ENCODE measurements at places on chromosomes 16 and 17.

DNA sequence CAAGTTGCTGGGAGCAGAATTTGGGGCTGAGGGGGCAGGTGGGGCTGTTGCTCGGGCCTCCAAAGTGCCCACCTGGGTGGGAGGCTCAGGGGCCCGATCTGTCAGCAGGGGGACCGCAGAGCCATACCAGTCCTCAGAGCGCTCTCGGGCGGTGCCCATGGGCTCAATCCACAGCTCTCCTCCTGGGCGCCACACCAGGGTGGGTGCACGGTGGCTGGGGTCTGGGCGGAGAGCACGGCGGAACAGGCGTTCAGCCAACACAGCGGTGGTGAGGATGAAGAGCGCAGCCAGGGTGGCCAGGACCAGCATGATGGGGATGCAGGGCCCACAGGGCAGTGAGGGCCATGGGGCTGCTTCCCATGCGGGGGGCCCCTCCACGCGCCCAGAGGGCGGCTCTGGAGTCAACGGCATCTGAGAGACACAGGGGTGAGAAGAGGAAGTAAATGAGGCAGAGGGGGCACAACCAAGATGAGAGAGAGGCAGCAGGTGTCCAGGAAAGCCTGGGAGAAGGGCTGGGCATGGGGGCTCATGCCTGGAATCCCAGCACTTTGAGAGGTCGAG lies 1.2 kb downstream of the C16orf54 start:
- no peak for DNase-seq

DNA sequence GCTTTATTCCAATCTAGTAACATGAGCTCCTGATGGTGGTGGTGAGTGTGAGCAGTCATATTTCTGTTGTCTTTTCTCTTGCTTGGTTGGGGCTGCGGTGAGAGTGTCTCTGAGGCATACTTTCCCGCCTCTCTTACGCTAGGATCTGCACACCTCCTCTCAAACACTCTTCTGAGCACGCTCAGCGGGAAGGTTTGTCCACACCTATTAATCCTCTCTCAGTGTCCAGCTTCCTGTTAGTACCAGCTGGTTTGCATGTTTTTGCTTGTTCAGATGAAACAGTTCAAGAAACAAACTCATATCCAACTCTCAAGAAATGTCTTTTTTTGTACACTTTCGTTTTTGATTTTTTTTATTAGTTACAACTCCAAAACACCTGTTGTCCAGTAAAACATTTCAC lies 89.5 kb downstream of the CCDC182 start:
- DNase-seq, result no peak

DNA sequence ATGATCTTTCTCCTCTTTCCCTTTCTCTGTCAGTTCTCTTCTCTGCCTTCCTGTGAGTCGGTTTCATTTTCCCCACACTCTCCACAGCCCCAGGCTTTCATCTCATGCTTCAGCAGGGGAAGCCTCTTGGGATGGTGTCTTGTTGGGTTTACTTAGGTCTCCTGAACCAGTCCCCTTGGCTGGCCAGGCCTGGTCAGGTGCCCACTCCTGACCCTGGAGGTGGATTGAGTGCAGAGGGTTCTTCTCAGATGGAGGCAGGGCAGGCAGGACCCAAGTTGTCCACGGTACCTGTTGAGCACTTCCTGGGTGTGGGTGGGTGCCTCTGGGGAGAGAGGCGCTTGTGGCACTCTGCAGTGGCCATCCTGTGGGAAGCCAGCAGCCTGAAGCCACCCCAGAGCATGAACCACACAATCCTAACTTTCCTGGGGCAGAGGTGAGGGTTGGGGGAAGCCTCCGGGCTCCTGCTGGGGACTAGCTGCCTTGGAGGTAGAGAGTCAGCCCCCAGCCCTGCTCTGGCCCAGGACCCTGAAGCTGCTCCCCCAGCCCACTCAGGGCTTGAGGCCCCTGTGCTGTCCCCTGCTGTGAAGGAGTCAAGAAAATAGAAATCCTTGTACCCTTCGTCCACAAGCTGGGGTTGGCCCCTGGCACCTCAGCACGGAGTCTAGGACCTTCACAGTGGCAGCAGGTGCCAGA lies 2.0 kb upstream of the RAP1GAP2 start:
- no peak for DNase-seq

DNA sequence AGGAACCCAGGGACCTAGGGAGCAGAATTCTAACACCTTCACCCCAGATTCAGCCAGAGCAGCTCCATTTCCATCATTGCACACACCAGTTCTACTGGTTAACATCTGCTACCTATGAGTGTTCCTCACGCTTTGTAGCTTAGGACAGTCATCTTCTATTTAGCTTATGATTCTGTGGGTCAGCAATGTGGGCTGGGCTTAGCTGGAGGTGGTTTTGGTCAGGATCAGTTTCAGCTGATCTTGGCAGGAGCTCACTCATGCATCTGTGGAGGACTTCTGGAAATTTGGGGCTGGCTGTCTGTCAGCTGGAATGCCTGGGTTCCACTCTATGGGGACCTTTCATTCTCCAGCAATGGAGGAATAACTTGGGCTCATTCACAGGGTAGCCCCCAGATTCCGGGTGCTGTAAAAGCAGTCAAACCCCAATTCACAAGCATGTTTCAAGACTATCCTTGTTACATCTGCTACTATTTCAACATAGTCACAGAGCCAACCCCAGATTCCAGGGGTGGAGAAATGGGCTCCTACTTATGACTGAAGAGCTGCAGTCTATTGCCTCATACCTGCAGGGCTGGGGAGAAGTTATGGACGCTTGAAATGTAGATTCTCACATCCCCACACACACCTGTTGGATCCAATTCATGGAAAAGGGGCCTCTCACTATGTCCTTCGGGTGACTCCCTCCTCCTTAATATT lies 3.4 kb upstream of the HP start:
- no peak for DNase-seq

DNA sequence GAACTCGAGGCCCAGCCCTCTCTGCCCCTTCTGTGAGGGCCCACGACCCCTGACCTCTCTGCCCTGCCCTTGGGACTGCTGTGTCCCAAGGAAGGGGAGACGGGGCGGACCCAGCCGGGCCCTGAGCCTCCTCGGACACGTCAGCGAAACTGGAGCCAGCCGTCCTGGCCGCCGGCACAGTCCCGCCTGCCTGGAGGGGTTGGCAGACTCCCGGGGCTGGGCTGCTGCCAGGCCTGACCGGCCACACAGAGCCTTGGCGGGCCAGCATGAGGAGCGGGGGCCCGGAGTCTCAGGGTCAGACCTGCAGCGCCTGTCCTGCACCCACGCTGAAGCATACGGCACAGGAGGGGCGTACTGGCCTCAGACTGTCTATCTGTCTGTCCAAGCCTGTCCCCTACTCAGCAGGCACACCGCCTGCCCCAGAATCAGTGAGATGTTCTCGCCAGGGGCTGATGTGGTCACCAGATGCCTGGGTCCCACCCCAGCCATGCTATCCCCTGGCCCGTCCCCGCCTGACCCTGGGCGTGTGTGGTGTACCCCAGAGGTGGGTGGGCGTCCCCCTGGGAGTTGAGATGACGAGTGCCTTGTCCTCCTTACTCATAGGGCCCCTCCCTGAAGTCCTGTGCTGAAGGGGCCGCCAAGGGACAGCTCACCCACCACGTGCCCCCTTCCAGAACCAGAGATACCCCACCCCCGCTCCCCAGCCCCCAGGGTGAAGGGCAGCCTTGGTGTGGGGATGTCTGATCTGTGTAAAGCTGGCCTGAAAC lies 4.7 kb downstream of the VASN start:
- no peak for DNase-seq

GRCh38 chr16:2953706-2954627 lies 10.1 kb upstream of the KREMEN2 start:
- DNase-seq, result no peak

DNA sequence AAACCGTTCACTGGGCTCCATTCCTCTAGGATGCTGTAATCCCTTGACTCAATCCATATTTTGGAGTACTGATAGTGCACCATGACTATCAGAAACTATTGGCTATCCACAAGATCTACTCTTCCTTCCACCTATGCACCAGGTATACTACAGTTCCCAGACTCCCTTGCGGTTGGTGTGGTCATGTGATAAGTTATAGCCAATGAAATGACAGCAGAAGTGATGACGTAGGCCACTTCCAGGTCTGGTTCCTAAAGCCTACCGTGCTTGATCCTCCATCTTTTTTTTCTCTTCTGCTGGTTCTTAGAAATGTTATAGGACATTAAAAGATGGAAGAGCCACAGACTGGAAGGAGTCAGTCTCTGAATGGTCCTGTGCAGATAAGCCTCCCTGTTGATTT lies 278.8 kb upstream of the C16orf82 start:
- no peak for DNase-seq
